ENCODE measurements at places on chromosomes 1 and 21.
A peak's percentile ranks its signal among the peaks of the same experiment; 100 is the strongest.

DNA sequence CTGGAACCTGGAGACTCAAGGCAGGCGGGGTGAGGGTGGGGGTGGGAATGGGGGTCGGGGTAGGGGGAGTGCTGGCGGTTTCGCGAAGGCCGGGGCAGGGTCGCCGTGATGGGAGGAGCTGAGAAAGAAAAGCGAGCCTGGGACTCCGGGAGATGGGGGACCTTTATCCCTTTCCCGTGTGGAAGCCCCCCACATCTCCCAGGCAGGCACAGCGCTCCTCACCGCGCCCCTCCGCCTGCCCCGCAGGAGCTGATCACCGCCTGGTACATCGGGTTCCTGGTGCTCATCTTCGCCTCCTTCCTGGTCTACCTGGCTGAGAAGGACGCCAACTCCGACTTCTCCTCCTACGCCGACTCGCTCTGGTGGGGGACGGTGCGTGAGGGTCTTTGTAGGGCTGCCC, 35.5 kb downstream of the KCNQ4 start:
- DNase-seq: no peak

DNA sequence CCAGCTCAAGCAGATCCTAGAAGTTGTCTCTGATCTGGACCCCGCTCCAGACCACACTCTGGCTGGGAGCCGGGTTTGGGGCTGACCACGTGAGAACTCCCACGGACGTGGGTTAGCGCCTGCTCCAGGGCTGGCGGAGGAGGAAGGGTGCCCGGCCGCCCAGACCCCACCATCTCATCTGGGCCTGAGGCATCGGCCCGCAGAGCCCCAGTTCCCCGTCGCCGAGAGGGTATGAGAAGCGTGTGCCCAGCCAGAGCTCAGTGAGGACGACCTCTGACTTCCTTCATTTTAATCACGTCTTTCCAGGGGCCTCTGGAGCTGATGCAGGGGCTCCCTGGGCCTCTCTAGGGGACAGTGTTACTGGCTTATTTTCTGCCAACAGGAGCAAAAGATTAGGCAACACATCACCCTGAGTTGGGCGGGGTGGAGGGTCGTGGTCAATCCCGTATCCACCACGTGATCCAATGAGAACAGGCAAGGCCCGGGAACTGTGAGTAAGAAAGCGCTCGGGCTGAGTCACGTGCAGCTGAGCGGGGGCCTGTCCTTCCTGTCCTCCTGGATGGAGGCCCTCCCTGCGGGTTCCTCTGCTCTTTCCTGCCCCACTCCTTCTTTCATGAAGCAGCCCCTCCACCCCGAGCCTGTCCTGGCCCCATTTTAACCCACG, 81.1 kb downstream of the SIK1 start:
- no peak for DNase-seq

GRCh38 chr1:26998429-26999300, 5.2 kb downstream of the TRNP1 start:
- DNase-seq: no peak

GRCh38 chr1:164755690-164756089, 196.7 kb downstream of the PBX1 start:
- DNase-seq: no peak

DNA sequence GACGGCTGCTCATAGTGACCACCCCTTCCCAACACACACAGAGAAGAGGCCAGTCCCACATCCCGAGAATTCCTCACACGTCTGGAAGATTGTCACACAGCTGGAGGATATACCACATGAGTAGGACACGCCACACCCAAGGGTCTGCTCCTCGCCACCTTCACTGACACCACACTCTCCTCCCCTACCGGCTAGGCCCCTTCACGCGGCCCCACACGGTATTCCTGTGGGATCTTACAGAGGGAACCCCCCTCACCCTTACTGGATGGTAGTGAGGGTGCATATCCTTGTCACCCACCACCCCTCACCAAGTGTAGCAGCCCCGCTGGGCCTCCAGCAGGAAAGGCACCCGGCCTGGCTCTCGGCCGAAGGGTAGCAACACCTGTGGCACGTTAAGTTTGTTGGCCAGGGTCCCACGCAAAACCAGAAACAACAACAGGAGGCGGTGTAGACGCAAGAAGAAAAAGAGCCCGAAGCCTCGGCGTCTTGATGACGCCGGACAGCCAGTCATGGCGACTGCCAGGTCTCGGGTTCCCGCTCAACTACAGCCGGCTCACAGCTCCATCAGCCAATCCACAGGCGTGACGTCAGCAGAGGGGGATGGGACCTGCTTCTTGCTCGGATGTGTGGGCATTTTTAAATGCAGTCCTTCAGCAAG, at the start of gene NUP210L:
NUP210L (minus strand) TSS at position 540 of the 658 bp plus-strand sequence.
- DNase-seq: no peak

DNA sequence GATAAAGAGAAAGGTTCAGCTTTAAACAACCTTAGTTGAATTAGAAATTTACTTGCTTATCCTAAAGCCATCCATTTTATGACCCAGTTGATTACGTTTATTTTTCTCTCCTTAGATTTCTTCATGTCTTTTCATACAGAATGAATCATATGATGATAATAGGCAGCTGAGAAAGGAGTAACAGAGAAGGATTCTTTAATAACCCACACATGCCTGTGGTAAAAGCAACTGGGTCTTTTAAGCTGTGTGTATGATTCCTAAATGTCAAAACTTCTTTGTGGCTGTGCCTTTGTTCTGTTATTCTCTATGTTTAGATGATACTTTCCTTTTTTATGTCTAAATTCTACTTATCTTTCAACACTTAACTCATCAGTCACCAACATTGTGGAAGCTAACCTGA, 626.5 kb downstream of the NCAM2 start:
- no peak for DNase-seq

DNA sequence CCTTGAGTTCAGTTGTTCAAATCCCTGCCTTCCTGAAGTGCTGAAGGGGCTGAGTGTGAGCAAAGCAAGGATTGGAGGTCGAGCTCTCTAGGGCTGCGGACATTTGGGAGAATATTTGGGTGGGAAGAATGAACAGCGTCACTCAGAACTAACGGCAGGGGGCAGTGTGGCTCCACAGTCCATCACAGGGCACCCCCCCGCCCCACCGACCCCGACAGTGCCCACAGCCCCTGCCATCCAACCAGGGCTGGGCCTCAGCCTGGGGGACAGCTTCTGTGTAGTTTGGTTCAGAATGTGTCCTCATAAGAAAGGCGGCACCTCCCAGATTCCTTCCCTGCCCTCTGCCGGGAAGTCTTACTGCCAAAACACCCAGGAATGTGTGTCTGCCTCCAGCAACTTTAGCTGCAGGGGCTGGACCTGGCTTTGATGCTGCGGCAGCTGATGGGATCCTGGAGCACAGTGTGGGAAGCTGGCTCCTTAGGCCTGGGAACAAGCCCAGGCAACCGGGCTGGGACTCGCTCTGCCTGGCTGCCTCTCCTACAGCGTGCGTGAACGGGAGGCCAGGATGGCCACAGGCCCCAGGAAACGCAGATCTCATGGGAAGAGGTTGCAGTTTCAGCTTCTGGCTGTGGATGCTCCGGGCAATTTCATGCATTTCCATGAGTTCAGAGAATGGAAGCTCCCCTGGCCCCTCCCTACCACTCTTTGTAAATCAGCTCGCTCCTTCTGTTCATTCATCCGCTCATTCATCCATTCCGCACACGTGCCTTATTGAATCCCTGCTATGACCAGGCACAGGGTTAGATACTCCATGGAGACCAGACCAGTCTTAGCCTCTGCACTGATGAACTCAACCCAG, 104.9 kb upstream of the TMPRSS2 start:
- DNase-seq: peak; percentile 31

DNA sequence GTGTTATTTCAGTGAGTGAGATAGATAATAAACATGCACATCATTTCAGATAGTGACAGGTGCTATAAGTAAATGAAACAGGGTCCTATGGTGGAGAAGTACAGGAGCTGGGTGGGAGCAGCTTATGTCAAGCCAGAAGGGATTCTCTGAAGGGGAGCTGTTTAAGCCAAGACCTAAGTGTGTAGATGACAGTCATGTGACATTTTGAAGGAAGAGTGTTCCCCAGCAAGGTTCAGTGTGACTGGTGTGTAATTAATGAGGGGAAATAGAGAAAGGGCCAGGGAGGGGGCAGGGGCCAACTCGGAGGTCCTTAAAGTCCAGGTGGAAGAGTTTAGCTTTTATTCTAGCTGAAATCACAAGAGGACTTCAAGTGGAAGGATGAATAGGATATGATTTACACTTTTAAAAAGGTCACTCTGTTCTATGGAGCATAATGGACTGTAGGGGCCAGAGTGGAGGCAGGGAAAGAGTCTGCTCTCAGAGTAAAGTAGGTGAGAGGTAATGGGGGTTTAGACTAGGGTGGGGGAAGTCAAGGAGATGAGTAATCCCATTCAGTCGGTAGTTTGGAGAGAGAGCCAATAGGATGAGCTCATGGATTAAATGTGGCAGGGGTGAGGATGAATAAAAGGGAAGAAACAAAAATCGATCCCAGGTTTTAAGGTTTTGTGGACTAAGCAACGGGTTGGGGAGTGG, 243.1 kb downstream of the CACNA1E start:
- no peak for DNase-seq

GRCh38 chr1:157193702-157194391, 55.7 kb upstream of the ETV3 start:
- DNase-seq: no peak

DNA sequence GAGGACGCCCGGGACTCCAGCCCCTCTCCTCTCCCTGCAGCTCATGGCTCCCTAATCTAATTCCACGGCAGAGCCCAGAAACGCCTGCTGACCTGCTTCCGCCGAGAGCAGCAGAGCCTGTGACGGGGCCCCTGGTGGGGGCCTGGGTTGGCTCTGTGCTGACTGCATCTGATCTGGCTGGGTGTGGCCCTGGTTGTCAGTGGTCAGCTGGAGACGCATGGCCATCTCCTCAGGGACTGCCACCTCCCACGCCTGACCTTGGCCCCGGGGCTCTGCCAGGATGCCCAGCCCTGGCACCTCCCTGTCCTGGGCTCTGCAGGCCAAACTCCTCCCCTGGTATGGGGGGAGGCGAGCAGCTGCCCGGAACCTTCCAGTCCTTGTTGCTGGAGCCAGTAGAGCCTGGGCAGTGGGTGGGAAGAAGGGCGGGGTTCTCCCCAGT, 1.1 kb upstream of the PLCH2 start:
- no peak for DNase-seq

DNA sequence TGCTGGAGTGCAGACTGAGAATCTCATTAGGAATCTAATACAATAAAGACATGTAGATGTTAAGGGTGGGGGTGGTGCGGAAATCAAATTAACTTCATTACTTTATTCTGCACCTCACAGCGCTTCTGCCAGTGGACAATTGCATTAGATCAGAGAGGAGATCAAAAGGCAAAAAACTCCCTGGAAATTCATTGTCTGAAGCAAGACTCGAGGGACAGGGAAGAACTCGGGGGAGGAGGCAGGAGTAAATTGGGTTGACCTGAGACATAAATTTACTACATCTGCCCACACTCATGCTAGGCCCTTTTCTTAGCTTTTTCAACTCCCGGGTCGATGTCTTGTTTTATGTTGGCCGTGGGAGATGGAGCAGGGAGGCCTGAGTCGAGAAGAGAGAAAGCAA, 315.4 kb downstream of the SPATA17 start:
- no peak for DNase-seq

DNA sequence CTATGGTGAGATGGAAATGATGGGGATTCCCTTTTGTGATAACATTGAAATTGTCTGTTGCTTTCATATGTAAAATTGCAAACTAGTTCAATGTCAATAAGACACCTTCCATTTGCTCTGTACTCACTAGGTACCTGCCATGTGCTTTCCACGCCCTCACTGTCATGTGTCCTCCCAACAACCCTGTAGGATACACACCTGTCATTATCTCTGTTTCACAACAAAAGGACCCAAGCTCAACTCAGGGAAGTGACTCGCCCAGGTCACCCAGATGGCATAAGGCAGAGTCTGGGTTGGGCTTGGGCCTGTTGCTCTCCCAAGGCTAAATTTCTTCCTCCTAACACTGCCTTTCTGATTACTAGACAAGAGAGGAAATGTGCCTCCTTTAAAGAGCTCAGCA, 45.3 kb upstream of the MCOLN3 start:
- DNase-seq: no peak

DNA sequence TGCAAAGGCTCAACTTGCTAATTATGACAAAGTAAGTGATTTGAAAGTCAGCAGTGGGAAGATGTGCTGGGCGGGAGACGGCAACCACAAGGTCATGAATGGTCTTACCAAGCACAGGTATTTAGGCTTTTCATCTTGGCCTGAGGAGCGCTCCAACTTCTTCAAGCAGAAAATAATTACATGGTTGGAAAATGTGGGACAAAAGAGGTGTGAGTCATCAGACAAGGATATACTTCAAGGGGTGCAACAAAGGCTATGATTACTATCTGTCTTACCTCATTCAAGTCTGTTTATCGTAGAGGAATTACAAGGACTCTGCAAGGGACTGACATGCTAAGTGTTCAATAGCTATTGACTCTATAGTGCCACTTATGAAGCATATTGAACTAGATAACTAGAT, 2005.7 kb downstream of the MRPL39 start:
- DNase-seq: no peak

GRCh38 chr1:36297062-36297461, 9.1 kb upstream of the SH3D21 start:
- no peak for DNase-seq

DNA sequence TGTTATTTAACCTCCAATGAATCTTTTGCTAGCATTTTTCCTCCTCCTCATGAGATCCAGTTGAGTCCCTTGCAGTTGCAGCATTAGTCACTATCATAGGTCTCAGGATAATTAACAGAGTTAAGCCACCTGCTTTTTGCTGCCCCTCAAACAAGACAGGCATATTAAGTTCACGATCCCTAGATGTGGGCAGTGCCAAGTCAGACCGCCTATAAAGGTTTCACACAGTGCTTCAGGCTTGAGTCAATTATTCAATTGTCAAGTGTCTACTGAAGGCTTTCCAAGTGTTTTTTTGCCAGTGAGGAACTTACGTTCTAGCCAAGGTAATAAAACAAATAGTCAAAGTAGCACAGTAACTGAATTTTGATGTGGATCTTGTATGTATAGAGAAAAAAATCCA, 175.0 kb downstream of the DAB1 start:
- no peak for DNase-seq

- no peak for DNase-seq
Measured at GRCh38 chr21:36773117-36773516, 74.2 kb downstream of the SIM2 start.

GRCh38 chr1:52727114-52727586, 897 bp downstream of the ZYG11B start:
- no peak for DNase-seq

DNA sequence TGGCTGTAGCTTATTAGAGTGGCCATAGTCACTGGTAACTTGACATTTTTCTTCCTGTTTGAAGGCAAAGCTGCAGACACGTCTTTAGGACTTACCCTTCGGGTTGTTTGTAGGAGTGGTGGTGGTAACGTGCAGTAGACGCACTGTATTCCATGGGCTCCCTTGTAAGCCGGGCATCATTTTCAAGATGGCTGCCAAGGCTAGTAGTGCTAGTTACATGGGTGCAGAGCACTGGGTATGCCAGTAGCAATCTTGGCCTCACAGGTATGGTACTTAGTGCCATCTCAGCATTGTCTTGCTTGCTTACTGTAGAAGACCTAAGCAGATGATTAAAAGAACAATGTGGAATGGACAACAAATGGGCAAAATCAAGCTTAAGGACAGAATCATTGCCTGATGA, 1.9 kb downstream of the YBX1 start:
- DNase-seq: no peak
